Vagina (tissue), 2 donors: ENCODE measurements at places on chromosomes 13 and 19. TPM values are rescaled to one million over a fixed set of nuclear protein-coding genes. Genes with fewer than 3 reads are reported as not detected.

MBD3L4 gene
- total RNA-seq = not detected

GRCh38 chr19:44810234-44811121, 1.6 kb downstream of the BCAM start:
- DNase-seq = no peak

DNA sequence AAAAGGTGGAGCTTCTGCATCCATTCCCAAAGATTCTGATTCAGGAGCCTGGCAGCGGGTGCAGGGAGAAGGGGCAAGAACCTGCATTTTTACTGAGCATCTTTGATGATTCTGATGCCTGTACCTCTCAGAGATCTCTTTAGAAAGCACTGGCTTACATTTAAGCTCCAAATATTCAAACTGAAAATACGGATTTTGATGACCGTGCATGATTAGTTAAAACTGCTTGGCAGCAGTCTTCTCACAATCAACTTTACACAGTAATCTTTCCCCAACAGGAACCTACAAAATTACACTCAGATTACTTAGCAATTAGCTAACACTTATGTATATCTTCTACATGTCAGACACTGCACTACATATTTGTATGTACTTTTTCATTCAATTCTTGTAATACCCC, 108.9 kb downstream of the DOCK9 start:
- no peak for DNase-seq

DNA sequence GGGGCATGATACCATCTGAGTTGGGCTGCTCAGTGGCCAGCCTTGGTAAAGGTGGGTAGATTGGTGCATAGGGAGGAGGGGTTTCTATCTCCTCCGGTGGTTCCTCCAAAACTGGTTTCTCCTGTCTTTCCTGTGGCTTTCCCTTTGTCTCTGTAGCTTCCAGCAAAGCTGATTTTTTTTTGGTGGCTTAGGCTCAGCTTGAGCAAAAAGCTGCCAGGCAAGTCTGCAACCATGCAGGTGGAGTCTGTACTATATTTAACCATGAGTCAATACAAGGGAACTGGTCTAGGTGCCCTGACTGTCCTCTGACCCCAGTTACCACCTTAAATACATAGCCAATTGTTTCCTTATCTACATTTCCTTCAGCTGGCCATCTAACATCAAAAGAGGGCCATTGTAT, 64.0 kb upstream of the ZNF681 start:
- no peak for DNase-seq

STOML3 gene
- total RNA-seq = not detected

LENG9 gene
- total RNA-seq = 10.3 TPM

GRCh38 chr13:42777467-42777866, 3.9 kb upstream of the FAM216B start:
- no peak for DNase-seq
